ENCODE measurements at places on chromosomes 12 and 14.

DNA sequence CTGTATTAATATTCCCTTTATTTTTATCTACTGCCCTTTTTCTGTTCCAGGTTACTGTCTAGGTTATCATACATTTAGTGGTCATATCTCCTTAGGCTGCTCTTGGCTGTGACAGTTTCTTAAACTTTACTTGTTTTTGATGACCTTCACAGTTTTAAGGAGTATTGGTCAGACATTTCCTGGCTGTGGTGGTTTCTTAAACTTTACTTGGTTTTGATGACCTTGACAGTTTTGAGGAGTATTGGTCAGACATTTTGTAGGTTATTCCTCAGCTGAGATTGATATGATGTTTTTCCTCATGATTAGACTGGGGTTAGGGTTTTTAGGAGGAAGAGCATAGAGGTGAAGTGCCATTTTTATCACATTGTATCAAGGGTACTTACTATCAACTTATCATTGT, 36.4 kb downstream of the CCDC91 start:
- DNase-seq, result no peak

DNA sequence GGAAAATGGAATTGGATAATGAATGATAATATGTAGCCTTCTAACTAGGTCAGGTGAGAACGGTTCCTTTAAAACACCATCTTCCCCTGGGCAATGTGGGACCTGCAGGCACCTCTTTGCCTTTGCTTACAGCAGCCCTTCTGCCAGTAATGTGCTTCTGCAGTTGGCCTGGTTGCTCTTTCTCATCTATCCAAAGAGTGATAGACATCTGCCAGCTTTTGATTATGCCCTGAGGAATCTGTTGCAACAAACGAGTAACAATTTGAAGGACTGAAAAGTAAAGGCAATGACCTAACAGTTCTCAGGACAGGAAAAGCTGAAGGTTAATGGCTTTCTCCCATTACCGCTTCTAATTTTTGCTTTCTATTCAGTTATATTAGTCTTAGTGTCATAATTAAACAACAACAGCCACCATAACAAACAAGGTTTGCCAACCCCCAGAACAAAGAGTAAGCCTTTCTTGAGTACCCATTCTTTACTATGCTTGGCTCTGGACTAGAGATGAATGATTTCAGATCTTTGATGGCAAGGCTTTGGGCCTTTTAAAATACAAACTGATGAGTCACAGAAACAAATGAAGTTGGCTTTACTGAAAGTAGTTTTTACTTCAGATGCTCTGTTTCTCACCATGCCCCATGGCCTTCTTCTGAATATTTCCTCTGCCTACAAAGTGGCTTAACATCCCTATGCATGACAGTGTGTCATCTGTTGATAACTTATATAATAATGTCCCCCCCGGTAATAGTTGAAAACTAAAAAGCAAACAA, 76.1 kb upstream of the KRR1 start:
- DNase-seq, result no peak

GRCh38 chr14:45790293-45790692, 537.3 kb upstream of the MIS18BP1 start:
- DNase-seq, result no peak

DNA sequence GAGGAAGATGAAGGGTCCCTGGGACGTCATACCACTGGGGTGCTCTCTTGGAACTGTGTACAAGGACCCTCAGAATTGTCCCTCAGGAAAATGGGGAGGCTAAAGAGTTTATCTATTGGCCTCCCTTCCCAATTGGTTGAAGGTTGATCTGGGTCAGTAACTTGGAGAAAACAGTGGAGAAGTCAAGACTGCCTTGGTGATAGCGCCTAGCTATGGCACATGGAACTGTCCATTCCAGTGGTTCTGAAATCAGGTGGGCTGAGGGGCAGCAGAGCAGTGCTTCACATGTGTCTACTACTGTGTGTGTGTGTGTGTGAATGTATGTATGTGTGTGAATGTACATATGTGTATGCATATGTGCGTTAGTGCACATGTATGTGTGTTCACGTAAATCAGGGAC, 316.1 kb downstream of the AACS start:
- DNase-seq, result no peak

DNA sequence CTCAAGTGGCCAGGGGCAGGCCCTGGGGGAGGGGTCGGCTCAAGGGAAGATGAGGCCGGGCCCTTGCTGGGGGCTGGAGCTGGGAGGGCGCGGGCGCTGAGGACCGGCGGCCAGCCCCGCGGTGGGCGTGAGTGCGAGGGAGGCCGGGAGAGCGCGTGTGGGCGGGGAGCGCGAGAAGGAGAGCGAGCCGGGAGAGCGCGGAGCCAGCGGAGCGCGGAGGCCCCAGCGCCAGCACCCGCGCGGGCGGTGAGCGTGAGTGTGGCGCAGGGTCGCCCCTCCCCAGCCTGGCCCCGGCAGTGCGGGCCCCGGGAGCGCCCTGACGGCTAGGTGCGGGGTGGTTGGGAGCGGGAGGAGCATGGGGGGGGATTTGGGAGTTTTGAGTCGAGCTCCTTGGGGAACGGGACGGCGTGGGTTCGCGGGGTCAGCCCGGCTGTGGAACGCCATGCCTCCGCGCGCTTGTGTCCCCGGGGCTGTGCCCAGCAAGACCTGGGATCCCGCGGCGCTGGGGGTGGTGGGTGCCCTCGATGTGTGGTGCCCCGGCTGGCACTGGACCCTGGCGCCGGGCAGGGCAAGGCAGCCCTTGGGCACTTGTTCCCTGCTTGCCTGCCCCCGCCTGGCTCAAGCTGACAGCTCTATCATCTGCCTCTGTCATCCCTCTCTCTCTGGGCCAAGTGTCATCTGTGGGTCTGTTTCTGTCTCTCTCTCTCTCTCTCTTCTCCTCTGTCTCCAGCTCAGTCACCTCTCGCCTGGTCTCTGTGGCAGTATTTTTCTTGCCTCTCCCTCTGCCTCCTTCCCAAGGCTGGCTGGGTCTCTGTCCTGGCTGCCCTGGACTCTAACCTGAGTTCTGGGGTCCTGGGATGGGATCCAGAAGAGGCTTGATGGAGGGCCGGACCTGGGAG, at the start of gene LBHD2:
LBHD2 (plus strand) TSS at position 190 of the 899 bp plus-strand sequence. CDS start 1,803 bp downstream, outside the sequence.
- no peak for DNase-seq
